Fibroblast of mammary gland (primary cell): ENCODE measurements at places on chromosomes 7 and 10.
A peak's percentile ranks its signal among the peaks of the same experiment; 100 is the strongest.

GRCh38 chr10:48901319-48901718, 38.3 kb downstream of the LRRC18 start:
- DNase-seq, result no peak

GRCh38 chr10:99370993-99371392, 41.8 kb downstream of the CNNM1 start:
- peak; percentile 55 for DNase-seq

DNA sequence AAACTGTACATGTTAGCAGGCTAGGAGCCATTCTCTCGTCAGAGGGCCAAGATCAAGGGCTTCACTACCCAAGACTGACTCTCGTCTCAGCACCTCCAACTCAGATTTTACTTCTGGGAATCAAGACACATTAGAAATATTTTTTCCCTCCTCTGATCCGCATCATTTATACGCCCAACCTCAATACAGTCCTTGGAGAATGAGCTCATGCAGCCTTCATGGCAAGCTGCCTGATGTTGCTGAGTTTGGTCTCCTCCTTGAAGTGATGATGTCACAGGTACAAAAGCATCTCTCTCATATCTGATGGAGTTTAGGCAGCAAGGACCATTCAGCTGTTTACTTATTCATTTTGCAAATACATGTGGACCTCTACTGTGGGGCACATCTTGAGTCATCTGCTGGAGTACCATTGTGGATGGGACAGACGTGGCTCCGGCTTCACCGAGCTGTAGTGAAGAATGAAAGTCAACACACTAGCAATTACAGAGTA, 114.0 kb downstream of the BMPER start:
- DNase-seq, result peak; percentile 66

DNA sequence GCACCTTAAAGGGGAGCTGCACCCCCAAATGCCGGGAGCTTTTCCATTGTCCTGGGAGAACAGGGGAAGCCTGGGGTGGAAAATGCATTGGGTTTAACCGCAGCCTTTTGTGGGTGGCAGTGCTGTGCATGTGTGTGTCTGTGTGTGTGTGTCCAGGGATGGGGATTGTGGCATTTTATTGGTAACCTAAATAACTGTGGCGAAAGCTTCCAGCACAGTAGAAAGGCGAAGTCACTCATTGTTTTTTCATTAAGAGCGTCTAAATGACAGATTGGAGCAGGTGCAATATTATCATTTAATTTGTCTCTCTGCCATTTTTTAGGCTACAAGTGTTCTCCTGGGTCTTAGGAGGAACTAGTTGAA, 55.1 kb downstream of the INSIG1 start:
- DNase-seq, result no peak

GRCh38 chr10:132354356-132355094, 22.5 kb downstream of the LRRC27 start:
- peak; percentile 14 for DNase-seq

DNA sequence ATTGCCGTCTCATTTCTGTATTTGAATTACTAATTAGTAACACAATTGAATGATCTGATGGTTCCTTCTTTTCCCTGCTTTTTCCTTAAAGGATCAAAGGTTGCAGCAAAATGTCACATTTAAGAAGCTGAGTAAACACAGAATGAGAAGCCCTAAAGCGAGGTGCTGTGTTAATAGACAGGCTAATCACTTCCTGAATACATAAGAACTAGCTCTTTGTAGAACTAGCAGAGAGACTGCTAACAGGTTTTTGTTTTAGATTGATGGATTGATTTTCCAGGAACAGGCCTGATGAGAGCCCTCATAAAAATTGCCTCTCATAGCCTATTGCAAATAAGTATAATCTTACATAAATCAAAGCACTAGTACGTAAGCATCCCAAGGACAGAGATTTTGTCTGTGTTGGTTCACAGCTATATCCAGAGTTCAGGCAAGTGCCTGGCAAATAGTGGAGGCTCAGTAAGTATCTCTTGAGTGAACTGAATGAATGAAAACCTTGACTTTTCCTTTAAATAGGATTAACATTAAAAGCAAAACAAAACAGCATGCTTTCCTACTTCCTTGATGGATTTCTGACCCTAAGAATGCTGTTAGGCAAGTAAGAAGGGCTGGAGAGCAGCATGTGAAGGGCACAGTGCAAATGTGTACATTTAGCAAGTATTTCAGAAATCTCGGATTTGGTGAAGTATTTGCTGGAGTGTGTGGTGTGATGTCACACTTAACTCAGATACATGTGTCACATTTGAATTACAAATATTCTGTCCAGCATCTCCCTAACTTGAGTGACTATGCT, 3.3 kb downstream of the TMEM229A start:
- no peak for DNase-seq

- peak; percentile 11 for DNase-seq
Observed at GRCh38 chr7:151143261-151144015, 24.1 kb downstream of the GBX1 start.

GRCh38 chr10:130404476-130405055, 268.4 kb downstream of the GLRX3 start:
- no peak for DNase-seq

DNA sequence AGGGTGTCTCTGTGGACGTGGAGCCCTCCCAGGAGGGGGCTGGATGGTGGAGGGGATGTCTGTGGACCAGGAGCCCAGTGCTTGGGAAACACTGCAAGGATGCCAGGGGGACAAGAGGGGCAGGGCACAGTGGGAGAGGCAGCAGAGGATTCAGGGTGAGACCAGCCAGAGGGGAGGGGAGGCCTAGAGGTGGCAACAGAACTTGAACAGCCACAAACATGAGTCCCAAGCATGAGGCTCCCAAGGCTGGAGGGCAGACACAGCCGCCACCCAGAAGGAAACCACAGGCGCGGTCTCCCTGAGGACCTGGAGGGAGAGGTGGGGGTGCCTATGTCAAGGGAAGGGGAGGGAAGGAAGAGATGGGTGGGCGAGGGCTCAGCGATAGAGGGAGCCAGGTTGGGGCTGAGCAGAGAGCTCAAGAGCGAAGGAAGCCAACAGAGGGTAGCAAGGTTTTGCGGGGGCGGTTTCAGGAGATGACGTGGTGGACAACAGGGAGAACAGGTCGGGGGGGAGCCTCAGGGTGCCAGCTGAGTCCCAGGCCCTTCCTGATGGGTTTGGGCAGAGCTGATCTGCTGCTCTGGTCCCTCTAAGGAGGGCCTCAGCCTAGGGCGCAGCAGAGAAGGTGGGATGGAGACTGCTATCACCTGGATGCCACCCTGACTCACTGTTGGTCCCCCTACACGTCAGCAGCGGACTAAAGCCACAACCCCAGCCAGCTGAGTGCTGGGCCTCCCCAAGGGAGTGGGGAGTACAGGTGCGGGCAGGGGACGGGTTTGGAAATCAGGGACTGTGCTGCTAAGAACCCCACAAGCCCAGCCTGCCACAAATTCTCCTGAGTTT, 6.7 kb upstream of the PILRA start:
- DNase-seq, result no peak

DNA sequence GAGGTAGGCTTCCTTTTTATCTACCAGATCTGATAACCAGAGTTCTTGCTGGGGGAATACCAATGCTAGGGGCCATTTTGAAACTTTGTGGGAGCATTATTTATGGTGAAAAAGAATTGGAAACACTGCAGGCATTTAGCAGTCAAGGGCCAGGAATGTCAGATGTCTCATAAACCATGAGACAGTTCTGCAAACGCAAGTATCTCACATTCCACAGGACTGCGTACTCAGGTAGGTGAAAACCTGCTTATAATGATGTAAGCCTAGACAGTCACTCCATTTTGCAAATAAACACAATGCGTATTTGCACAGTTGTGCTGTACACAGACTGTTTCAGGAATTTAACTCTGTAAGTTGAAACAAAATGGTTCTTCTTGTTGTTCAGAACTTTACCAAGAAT, 33.9 kb downstream of the ECHDC3 start:
- no peak for DNase-seq

GRCh38 chr7:151226875-151227782, at the start of gene ABCF2:
ABCF2 (minus strand) TSS chr7:151227205; CDS start chr7:151226458, 747 bp downstream.
- DNase-seq, result peak; percentile 99

GRCh38 chr10:121168545-121169216, 317.5 kb downstream of the WDR11 start:
- no peak for DNase-seq

GRCh38 chr7:143974459-143974858, 19.8 kb downstream of the OR2F1 start:
- no peak for DNase-seq

- DNase-seq, result no peak
Observed at GRCh38 chr7:27214239-27214950, 14.5 kb upstream of the HOXA13 start.

- DNase-seq, result peak; percentile 65
Observed at GRCh38 chr7:135169141-135169963, 1.2 kb downstream of the CYREN start.

- DNase-seq, result no peak
Observed at GRCh38 chr10:103072276-103072675, 120.8 kb downstream of the NT5C2 start.

DNA sequence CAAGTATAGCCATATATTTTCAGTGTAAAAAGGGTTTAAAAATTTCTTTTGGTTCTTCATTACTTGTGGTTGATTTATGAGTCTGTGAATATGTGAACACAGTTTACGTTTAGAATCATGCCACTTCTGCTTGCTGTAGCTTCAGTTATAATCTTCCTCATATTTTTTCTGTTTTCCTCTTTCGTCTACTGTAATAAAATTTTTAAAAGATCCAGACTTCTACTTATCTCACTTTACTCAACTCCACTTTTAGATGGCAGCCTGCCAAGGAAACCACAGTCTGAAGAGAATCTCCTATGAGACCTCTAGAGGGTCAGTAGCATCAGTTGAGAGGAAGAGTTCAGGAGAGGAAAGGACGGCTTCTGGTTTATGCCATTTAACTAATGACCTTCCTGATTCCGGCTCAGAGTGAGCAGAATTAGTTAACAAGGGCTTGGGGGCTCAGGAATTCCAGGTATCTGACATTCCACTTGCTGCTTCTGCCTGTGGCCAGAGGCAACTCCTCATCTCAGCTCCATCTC, 21.4 kb downstream of the CREB5 start:
- DNase-seq, result peak; percentile 34

- DNase-seq, result no peak
Observed at GRCh38 chr7:116524221-116524608, 621 bp upstream of the CAV1 start.

DNA sequence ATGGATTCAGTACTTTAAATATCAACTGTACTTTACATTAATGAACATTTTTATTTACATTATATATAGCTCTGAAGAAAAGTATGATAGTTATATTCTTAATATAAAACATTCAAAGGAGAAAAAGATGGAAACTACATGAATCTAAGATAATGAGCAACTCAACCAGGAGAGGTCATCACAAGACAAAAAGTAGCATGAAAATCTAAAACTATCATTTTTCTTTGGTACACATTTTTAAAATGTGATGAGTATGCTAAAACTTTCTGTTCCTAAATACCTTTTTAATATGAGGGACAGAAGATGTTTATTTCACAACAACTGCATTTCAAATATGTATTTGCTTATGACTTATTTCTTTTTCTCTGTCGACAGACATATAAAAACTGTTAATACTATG, 2.4 kb downstream of the CNTNAP2 start:
- no peak for DNase-seq

GRCh38 chr7:116152276-116152675, 58.1 kb upstream of the TES start:
- no peak for DNase-seq

GRCh38 chr7:106721816-106722785, 61.1 kb upstream of the CCDC71L start:
- DNase-seq, result peak; percentile 62

DNA sequence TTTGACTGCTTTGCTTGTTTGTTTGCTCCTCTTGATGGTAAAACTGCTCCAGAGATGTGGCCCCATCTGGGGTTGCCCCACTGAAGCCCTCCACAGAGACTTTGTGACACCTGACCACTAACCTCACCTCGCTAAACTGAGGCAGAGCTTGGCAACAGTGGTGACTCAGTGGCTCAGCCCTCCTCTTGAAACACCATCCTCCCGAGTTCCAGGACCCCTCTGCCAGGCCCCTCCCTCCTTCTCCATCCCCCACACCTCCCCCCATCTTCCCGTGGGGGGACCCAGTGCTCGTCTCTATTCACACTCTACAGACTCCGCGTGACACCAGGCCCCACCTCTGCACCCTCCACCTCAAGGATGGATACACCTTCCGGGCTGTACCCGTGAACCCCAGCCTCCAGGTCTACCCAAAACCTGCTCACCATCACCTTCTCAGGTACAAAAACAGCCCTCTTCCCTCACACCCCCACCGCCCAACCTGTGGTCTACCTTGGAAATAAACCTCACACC, 19.0 kb upstream of the RET start:
- no peak for DNase-seq

- no peak for DNase-seq
Observed at GRCh38 chr7:41837916-41838315, 135.0 kb upstream of the INHBA start.

DNA sequence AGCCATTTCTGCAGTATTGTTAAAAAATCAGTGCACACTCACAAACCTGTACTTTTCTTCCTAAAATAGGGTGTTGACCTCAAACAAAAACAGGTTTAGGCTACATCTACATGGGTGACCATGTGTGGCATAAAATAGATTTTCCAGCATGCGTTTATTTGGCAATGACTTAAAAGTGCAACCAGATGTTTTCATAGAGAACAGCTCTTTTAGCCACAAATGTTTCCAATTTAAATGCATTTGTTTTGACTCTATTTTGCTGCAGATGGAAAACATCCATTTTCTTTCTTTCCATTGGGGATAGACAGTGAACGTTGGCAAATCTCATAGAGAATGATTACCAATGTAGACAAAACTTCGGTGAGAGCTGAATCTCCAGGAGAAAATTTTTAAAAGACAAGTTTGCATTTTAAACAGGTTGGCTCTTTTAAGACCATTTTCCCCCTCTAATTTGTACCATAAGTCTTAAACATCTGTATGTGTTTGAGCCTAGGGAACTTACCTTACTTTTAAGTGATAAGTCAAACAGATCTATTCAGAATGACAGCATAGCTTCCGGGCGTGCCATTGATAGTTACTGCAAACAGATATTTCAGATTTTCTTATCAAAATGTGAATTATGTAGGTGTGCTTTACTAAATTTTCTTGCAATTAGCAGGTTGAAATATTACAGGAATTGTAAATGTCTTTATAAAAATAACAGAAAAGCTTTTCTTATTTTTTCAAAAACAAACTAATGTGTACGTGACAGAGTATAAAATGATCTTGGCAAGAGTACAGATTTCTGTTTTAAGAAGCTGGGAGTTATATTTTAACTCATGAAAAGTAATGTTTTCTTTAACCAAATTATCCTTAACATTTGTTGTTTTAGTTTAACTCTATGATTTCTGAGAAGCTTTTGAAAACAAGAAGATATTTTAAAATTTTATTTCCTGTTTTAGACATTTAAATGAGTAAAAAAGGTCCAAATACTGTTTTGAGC, 144.9 kb downstream of the HGF start:
- DNase-seq, result peak; percentile 91

GRCh38 chr10:75108684-75109458, 2.6 kb upstream of the SAMD8 start:
- DNase-seq, result no peak

- no peak for DNase-seq
Observed at GRCh38 chr10:23238015-23238414, 45.9 kb downstream of the PTF1A start.
